ENCODE measurements at places on chromosomes 13 and 19.

DNA sequence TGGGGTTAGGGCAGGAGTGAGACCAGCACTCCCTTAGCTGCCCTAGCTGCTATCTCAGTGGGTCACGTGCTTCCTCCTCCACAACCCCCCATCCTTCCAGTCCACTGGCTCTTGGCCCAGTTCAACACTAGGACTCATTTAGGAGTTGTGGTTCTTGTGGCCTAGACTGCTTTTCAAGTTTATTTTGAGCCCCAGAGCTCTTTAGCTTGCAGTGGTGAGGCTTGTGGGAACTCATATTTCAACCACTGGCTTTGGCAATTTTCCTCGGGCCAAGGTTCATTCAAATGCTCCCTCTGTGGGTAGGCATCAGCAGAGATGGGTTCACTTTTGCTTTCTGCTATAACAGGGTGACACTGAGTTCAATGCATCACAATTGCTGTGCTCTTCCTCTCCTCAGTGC is 436.2 kb upstream of the SLITRK5 start:
- no peak for DNase-seq

GRCh38 chr13:80469105-80469852 is 128.4 kb upstream of the SPRY2 start:
- no peak for DNase-seq

GRCh38 chr13:112042496-112042895 is 24.5 kb upstream of the SOX1 start:
- DNase-seq: no peak

DNA sequence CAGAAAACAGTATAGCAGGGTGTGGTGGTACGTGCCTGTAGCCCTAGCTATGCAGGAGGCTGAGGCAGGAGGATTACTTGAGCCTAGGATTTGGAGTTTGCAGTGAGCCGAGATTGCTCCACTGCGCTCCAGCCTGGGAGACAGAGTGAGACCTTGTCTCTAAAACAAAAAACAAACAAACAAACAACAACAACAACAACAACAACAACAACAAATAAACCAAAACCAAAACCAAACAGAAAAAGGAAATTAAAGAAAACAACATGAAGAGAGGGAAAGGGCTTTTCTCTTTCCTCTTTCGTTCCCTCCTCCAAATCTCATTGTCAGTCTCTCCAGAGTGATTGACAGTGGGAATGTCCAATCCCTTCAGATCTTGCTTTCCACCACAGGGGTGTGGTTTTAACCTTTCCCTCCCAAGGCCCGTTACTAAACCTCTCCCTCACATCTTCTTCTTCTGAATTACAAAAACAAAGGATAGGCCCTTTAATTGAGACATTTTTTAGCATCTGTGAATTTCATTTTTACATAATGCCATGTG is 341.2 kb downstream of the HS6ST3 start:
- no peak for DNase-seq

DNA sequence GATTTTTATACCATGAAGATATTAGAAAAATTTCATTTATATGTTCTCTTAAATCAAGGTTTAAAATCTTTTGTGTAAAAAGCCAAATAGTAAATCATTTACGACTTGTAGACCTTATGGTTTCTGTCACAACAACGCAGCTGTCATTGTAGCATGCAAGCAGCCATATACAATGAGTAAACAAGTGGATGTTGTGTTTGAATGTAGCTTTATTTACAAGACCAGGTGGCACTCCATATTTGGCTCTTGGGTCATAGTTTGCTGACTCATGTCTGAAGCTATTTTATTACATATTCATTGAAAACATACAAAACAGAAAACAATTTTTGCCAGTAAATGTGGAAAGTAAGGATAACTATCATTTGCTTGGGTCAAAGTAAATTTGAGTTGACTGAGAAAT is 930.8 kb downstream of the SLITRK5 start:
- DNase-seq: no peak

DNA sequence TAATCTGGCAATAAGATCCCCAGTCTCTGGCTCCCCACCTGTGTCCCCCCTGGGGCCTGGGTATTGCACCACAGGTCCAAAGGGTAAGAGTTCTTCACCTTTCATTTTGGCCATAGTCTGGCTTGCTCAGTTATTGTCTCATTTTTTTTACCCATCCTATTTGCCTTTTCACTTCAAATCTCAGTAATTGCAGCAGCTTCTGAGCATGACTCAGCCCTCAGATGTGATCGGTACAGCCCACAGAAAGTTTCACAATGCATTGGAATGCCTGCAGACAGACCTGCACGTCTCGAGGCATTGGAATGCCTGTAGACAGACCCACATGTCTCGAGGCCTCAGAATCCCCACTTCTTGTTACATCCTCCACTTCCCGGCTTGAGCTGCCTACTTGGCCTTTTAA is 173.6 kb downstream of the NUFIP1 start:
- no peak for DNase-seq

- DNase-seq: no peak
Measured at GRCh38 chr19:53808710-53809125, 15.4 kb downstream of the NLRP12 start.

DNA sequence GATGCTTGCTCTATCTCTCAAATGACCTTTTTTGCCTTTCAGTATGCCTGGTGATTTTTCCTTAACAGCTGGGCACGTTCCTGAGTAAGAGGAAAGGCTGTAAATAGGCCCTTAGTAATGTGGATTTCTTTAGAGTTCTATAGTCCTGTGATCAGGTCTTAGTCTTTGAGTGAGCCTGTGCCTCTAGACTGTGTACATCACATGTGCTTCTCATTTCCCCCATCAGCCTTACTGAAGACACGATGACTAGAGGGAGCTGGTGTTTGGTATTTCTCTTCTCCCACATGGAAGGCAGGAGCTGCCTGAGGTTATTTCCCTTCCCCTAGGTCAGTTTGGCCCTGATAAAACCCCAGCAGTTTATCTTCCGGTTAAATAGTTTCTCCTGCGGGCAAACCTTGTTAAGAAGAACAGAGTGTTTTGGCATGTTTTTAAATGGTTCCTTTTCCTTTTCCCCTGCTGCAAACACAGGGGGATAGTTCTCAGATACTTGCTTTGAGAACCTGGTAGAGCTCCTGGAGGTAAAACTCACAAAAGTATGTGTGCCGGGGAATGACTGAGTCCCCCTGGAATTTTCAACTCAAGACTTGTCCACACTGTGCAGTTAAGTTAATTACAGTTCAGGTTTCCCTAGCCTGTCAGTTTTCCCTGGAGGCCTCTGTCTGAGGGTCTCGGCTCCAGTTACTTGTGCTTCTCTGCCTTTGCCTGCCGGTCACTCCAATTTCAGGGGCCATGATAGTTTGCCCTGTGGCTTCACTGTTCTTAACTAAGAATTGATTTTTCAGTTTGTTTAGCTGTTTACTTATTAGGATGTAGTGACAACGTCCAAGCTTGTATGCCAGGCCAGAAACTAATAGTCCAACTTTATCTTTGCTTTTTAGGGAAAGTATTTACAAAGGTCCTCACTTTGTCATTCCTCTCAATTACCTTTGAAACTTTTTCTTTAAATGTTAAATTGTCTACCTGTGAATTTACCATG is 94.4 kb downstream of the URI1 start:
- no peak for DNase-seq

DNA sequence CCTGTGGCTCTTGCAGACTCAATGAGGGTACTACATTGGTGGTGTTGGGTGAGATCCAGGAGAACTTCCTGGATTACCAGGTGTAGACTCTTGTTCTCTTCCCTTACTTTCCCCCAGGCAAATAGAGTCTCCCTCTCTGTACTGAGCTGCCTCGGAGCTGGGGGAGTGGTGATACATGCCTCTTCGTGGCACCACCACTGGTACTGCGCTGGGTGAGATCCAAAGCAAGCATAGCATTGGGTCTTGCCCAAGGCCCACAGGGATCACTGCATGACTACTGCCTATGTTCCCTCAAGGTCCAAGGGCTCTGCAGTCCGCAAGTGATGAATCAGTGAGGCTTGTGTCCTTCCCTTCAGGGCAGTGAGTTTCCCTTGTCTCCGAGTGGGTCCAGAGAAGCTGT is 81.6 kb downstream of the COG6 start:
- no peak for DNase-seq

GRCh38 chr19:33654840-33655508 is 33.2 kb downstream of the CHST8 start:
- no peak for DNase-seq

- DNase-seq: no peak
Measured at GRCh38 chr19:55434356-55434919, 8.7 kb downstream of the SHISA7 start.

DNA sequence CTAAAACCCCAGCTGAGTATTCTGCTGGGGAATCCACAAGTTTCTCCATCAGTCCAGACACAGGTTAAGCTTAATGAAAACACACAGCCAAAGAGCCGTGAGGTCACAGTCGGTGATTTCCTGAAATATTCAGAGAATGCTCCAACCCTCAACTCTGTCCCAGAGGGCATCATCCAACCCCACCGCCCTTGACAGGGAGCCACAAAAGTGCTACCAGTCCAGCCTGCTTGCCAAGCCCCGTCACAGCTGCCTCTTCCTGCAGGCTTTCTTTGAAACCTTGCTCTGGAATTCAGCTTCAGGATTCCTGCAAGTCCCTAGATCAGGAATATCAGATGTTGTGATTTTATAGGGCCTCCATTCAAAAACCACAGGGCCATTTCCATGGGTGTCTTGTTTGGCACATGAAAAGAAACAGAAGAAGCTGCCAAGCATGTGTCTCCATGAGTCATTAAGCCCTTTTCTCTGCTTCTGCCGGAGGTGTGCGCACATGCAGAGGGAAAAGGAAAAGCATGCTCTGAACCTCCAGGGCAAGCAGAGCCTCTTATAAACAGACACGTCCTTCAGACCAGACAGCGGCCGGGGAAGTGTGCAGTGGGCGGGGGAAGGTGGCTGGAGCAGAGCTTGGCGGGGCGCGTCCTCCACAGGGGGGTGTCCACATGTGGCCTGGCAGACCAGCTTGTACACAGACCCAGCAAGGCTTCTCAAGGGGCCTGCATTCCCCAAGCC is 164.7 kb downstream of the KATNAL1 start:
- DNase-seq: no peak

DNA sequence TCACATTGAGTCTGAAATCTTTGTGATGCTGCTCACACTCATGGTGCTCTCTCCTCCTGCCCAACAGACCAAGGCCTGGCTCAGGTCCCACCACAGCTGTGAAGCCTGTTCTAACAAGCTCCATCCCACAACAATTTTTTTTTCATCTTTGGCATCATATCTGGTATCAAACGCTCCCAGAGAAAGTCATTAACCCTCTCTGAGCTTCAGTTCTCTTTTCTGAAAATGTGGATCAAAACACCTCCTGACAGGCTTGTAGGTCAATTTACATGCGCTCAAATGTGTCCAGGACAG is 224.4 kb downstream of the LACC1 start:
- no peak for DNase-seq

DNA sequence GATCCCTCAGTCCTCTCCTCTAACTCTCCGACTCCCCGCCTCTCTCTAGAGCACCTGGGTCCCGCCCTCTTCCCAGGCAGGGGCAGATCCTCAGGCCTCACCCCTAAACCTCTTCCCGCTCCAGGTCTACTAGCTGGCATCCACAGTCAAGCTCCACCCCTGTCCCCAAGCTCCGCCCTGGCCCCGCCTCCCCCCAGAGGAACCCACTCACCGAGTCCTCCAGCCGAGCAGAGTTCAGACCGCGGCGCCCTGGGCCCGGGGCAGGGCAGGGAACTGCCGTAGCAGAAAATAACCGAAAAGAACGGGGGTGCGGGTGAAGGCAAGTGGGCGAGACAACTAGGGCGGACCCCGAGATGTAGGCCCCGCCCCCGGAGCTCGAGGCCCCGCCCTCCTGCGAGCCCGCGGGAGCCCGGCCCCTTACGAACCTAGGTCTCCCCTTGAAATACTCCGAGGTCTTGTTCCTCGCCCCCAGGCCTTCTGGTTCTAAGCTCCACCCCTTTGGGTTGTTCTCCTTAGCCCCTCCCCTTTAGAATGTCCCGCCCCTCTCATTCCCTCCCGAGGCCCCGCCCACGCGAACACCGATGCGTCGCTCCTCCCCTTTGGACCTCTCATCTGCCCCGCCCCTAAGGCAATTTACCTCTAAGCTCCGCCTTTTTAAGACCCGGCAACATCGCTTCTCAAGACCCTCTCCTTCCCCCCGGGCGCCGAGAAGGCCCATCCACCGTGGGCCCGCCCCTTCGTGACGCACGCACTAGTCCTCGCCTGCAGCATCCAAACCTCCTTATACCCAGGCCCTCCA is at the start of gene GGN:
GGN (minus strand) TSS at position 485 of the 799 bp plus-strand sequence. CDS start 773 bp downstream, outside the sequence.
- DNase-seq: no peak

- DNase-seq: no peak
Measured at GRCh38 chr19:50702871-50703829, 16.5 kb downstream of the SHANK1 start.

DNA sequence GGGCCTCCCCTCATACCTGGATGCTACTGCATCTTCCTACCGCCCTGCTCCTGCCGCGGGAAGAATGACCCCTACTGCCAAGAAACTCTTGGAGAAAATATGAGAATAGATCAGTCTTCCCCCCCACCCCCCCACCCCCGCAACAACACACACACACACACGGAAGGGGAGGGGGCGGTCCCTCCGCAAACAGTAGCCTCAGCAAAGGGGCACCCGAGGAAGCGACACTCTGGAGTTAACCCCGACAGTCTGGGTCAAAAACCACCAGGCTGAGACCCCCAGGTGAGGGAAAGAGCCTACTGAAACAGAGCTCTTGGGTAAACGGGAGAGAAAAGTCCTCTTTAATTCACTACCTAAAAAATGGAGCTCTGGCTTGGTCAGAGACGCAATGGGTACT is 1.2 kb downstream of the MED26 start:
- no peak for DNase-seq

DNA sequence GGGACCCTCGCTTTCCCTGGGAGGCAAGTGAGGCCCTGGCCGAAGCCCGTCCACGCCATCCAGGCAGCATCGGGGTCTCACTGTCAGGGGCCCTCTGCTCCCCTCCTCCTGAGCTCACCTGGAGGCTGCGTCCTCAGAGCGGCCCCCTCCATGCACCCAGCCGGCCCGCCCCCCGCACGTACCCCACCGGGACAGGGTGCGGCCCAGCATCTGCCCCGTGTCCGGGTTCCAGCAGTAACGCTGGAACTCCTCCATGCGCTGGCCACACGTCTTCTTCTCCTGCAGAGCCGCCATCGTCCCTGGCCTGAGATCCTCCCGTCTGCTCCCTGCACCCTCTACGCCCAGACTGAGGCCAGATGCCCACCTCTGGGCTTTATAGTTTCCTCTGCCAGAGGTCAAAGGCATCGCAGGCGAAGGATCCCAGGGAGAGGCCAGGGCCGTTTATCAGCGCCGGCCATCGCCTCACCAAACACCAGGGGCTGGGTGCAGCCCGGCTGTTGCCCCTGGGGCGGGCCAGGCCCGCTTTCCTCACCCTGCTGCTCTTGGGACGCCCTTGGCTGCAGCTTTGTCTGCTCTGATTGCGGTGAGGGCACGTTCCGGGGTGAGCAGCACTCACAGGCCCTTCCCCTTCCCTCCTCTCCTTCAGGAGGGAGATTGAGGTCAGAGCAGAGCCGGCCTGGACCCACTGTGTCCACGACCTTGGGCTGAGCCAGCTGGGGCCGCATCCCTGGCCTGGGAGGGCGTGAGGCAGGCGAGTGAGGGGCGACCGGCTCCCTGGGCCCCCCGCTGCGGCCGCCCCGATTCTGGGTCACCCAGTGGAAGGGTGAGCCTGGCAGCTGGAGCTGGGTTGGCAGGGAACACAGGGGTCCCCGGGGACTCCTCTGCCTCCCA is at the start of gene ATP4B:
ATP4B (minus strand) TSS at position 348 of the 891 bp plus-strand sequence; CDS start at position 294, 54 bp downstream.
- no peak for DNase-seq

- DNase-seq: no peak
Measured at GRCh38 chr13:75764251-75764925, 128.3 kb downstream of the LMO7 start.

GRCh38 chr13:66171920-66172319 is 1058.2 kb downstream of the PCDH9 start:
- no peak for DNase-seq

GRCh38 chr13:110298505-110299282 is 8.3 kb downstream of the COL4A1 start:
- DNase-seq: no peak

- no peak for DNase-seq
Measured at GRCh38 chr19:55495646-55496349, 7.6 kb downstream of the SSC5D start.
